Activated T-helper 2 cell treated with anti-CD3 and anti-CD28 coated beads, Interferon-gamma antibody, Interleukin-2, Interleukin-4, amounts not matched to agents 10 μg/mL and 5 μg/mL and 100 μg/mL, durations not matched to agents 14 hours and 24 hours and 36 hours (primary cell): ENCODE measurements at places on chromosomes 11 and 22. TPM values are rescaled to one million over a fixed set of nuclear protein-coding genes. Genes with fewer than 3 reads are reported as not detected.

Gene VEGFB
- 67.4 and 82.0 TPM in 2 replicates for total RNA-seq

Gene RAG1
- 0.05 and 0.21 TPM in 2 replicates for total RNA-seq

Gene TMPRSS5
- total RNA-seq: 0.48 and 1.0 TPM in 2 replicates

Gene OR2D2
- total RNA-seq: 0.94 and 1.4 TPM in 2 replicates

Gene GGA1
- 69.3 and 71.2 TPM in 2 replicates for total RNA-seq

Gene OR2AG2
- 0.34 and 0.60 TPM in 2 replicates for total RNA-seq

Gene SRRD
- total RNA-seq: 21.6 and 23.0 TPM in 2 replicates

Gene CCDC81
- 0.83 and 1.5 TPM in 2 replicates for total RNA-seq

Gene PKNOX2
- total RNA-seq: not detected in 2 replicates

Gene SLC5A1
- not detected in 2 replicates for total RNA-seq

Gene MRGPRX1
- total RNA-seq: not detected in 2 replicates

Gene PKP3
- total RNA-seq: not detected in 2 replicates

- no peak for DNase-seq
Observed at GRCh38 chr22:43582394-43582793, 170.6 kb downstream of the MPPED1 start.

GRCh38 chr11:68340003-68340767 is 27.8 kb downstream of the LRP5 start:
- DNase-seq: peak; percentile 37

- no peak for DNase-seq
Observed at GRCh38 chr22:41831828-41832552, 915 bp upstream of the SREBF2 start.

DNA sequence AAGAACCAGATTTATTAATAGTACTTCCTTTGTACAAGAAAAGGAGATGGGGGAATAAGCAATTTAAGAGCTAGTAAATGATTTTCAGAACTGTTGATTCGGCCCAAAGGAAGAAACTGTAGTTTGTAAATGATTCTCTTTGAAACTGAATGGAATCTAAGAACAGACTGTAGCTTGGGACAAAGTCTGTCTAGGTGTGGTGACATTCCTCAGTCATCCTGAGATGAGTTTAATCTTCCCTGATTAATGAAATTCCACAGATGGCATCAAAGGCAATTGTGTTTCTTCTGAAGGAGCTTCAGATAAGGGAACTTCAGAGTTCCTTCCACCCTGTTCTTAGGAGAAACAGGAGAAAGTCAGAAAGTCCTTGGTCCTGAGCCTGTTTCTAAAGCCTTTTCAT is 2095.9 kb downstream of the LRRC4C start:
- no peak for DNase-seq

GRCh38 chr11:16361108-16361865 is 4.9 kb upstream of the SOX6 start:
- no peak for DNase-seq

GRCh38 chr11:58597486-58598144 is 18.8 kb downstream of the ZFP91 start:
- DNase-seq: no peak

- DNase-seq: no peak
Observed at GRCh38 chr22:38249803-38250642, 22.8 kb downstream of the TMEM184B start.

GRCh38 chr11:117517097-117517496 is 189.4 kb downstream of the CEP164 start:
- no peak for DNase-seq

DNA sequence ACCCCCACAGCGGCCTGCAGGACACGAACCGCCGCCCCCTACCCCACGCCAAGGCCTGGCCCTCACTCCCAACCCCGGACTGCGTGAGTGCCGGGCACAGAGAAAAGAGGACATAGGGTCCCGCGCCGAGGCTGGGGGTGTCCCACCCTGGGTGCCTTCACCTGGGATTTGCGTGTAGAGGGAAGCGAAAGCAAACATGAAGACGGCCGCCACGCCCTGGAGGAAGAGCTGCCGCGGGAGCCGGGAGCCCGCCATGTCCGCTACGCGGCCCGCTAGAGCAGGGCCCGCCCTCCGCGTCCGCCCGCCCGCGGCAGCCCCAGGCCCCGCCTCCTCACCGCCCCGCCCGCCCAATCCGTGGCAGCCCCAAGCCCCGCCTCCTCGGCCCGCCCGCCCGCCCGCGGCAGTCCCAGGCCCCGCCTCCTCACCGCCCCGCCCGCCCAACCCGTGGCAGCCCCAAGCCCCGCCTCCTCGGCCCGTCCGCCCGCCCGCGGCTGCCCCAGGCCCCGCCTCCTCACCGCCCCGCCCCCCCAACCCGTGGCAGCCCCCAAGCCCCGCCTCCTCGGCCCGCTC is at the start of gene LMF2:
Gene LMF2, minus strand, starts transcription at position 282 of the 570 bp plus-strand sequence. Its CDS starts 27 bp downstream, at position 255.
- DNase-seq: peak; percentile 90

DNA sequence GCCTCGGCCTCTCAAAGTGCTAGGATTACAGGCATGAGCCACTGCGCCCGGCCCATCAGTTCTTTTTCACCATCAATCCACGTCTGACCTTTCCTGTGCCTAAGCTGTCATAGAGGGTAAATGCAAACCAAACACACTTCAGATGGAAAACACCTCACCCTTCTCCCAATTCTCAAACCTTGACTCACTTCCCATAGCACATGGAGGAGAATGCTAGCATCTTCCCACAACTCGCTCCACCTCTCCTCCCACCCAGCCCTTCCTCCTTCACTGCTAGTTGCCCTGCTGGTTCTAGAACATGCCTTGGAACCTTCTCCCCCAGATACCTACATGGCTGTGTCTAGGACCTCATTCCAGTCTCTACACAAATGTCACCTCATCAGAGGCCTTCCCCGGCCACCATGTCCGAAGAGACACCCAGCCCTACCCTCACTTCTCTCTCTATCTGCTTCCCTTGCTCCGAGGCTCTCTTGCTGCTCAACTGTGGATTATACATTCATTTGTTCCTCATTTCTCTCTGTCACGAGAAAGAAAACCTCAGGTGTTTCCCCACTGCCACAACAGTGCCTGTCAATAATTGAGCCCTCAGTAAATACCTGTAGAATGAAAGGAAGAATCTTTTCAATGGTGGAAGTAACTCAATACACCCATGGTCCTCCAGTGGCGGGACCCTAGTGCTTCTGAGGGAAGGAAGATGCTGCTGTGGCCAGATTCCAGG is 21.3 kb upstream of the NCF4 start:
- DNase-seq: no peak

GRCh38 chr11:42552786-42553185 is 759.0 kb upstream of the API5 start:
- DNase-seq: no peak

GRCh38 chr11:44136176-44136945 is 40.9 kb downstream of the EXT2 start:
- DNase-seq: no peak

GRCh38 chr11:2211113-2211971 is 39.7 kb upstream of the TH start:
- DNase-seq: no peak

GRCh38 chr11:86035164-86035563 is 33.7 kb downstream of the PICALM start:
- DNase-seq: no peak

DNA sequence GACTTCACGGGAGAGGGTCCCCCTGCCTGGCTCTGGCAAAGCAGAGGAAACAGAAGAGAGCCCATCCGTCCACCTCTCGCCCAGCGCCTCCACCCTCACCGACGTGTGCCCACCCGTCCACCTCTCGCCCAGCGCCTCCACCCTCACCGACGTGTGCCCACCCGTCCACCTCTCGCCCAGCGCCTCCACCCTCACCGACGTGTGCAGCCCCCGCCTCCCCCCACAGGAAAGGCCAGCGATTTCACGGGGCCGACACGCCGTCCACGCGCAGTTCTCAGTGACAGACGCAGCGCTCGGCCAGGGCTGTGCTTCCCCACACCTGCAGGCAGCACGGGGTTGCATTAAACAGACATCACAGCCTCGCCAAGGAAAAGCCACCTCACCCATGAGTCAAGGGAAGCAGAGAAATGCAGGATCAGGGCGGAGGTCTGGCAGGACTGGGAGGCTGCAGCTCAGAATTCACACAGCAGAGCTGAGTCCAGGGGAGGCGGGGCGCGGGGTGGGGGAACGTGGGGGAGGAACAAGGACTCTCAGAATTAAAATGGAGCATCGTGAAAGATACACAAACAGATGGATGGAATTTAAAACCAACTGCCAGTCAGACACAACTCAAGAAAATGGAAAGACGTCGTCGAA is 377.7 kb downstream of the BRD1 start:
- no peak for DNase-seq

- DNase-seq: no peak
Observed at GRCh38 chr22:33975841-33976240, 55.6 kb upstream of the LARGE1 start.

DNA sequence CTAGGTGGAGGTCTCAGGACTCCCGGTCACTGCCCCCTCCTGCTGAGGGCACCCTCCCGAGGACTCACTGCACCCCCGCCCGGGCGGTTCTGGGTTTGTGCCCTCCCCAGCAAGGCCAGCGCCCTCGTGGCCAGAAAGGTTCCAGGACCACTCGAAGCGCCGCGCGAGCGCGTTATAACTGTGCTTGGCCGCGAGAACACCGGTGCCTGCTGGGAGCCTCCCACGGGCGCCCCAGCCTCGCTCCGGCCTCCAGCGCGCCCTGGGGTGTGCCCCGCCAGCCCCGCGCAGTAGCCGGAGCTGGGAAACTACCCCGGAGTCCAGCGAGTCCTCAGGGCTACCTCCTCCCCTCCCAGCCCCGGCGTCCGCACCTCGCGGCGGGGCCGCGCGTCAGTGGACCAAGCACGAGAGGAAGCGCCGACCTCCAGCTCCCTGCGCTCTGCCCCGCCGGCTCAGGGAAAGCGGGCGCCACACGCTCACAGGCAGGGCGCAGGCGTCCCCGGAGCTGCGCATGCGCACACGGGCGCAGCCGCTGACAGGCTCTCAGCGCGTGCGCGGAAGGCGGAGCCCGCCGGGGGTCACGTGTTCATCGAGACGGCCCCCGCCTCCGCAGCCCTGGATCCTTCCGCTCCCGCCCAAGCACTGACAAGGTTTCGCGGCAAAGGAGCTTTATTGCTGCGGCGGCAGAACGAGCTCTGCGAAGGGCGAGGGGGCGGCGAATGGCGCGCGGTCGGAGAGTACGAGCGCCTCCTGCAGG is at the start of gene SCO2:
Gene SCO2, minus strand, starts transcription at position 495 of the 754 bp plus-strand sequence. CDS start 1,187 bp downstream, outside the sequence.
- peak; percentile 97 for DNase-seq

DNA sequence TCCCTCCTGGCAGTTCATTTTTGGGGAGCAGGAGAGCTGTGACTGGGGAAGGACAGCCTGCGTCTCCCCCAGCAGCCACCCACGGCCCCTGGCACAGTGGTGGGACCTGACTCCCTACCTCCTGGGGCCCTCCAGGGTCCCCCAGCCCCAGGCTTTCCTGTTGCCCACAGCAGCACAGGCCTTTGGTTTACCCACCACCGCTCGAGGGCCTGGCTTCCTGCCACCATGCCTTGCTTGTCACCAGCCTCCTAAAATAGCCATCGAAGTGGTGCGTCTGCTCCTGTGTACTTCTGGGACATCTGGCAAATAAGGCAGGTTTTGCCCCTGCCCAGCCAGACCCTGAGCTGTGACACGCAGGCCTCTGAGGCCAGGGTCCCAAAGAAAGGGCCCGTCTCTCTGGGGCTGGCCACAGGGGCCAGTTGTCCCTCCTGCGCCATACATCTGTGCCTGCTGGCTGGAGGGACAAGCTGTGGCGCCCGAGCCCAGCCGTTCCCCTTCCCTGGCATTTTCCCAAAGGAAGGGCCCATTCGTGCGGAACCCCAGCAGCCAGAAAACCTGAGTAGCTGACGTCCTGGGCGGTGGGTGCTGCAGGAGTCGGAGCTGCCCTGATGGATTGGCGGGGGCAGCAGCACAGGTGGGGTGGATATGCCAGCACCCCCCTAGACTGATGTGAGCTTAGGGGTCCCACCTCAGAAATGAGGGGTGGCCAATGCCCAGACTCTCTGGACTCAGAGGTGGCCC is 14.6 kb downstream of the PHLDA2 start:
- DNase-seq: no peak

DNA sequence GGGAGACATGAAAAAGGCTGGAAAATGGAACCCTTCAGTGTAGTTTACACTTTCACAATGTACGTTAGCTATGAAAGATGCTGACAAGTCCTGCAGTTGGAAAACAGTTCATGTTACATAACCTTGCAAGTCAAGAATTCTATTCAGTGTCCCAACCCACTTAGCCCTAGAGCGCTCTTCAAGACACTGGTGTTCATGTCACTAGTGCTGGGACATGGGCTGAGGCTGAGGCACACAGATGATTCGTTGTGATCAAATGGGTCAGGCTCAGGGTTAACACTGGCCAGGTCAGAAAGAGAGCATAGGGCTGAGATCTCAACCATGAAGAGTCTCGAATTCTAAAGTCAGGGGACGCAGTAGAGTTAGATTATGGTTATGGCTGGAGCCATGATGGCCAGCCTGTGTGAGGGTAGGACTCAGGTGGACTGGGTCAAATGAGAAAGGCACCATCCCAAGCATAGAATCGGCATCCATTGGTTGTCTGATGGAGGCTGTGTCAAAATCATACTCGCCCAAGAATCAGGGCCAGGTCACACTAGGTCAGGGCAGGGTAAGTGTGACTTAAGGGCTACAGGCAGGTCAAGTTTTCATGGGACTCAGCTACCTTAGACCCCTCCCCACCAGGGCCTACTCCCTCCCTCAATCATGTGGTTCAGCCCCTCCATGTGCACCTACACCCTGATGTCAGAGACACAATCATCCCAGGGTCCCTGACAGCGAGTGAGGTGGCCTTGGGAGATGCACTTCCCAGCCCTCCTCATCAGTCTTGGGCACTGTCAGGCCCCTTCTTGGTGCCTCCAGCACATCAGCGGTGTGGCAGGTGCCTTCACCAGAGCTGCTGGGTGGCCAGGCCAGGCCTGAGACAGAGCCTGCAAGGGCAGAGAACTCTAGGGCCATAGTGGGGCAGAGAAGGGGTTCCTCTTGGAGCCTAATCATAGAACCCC is 20.2 kb downstream of the IGLL5 start:
- DNase-seq: no peak

DNA sequence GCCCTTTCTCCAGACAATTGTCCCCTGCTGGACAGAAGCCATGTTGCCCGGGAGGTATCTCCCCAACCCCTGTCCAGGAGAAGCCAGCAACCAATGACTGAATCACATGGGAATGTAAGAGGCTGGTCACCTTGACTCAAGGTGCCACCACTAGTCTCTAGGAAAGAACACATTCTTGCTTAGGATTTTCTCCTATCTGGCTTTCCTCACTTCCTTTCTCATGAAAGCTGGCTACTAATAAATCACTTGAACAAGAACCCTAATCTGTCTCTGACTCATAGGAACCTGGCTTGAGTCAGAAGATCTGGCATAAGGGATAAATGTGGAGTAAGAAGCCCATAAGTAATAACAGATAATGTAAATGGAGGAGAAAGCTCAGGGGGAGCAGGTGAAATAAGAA is 101.4 kb upstream of the C11orf87 start:
- DNase-seq: no peak

GRCh38 chr11:88428959-88429358 is 91.4 kb upstream of the CTSC start:
- no peak for DNase-seq

DNA sequence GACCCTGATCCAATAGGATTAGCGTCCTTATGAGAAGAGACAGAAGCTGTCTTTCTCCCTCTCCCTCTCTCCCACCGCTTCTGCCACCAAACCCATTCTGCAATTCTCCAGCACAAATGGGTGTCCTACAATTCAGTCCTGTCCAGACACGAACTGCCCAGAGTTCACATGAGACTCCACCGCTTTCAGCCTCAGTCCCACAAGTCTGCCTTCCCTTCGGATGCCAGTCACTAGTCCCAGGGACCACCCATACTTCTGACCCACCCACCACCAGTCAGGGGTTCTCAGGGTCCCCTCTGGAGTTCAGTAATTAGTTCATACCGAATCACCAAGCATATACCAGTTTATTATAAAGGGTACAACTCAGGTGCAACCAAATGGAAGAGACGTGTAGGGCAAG is 73.6 kb downstream of the TRIM29 start:
- no peak for DNase-seq
